ENCODE measurements at places on chromosomes 16 and 17.

DNA sequence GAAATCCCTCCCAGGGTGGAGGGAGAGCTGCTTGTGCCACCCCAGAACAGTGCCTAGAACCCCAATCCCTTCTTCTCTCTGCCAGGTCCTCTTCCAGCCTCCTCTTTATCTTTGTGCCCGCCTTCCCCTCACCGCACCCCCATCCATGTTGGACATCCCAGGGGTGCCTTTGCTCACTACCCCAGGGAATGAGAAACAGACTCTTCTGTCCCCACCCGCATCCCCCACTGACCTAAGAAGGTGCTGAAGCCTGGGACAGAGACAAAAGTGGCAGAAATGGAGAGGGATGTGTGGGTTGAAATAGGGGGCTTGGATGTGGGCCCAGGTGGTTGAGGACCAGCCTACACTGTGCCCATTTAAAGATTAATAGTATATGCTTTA, 17.0 kb downstream of the ALOX15B start:
- DNase-seq = no peak

DNA sequence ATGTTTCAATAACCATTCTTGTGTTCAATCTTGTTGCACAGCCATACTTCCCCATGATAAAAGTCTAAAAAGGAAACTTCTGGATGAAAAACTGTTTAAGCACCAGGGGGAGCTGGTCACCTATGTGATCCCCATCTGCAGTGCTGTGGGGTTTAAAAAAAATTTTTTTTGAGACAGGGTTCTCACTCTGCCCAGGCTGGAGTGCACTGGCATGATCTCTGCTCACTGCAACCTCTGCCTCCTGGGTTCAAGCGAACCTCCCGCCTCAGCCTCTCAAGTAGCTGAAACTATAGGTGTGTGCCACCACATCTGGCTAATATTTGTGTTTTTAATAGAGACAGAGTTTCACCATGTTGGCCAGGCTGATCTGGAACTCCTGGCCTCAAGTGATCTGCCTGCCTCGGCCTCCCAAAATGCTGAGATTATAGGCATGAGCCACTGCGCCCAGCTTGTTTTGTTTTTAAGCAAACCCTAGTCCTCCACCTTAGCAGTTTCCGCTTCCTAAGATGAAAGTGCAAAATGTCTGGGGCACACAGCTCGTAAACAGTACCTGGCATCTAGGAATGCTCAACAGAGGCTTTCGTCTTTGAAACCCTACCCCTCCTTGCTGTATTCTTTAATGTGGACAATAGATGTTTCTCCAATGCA, 25.4 kb downstream of the DNAJA2 start:
- DNase-seq = peak; percentile 16

DNA sequence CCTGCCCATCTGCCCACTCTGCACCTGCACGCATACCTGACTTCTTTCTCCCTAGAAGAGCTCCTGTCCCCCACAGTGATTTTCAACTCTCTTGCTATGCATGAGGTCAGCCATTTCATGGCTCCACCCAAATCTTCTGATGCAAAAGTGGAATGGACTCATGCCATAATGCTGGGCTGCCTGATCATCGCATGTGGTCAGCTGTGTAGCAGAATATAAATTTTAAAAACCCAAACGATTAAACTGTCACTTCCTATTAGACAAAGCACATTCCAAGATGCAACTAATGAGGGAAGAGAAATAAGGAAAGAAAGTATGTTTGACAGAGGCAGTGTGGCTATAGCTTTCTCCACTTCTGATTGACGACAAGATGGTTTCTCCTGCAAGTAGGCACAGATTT, 26.1 kb downstream of the GRIN2A start:
- DNase-seq = no peak

DNA sequence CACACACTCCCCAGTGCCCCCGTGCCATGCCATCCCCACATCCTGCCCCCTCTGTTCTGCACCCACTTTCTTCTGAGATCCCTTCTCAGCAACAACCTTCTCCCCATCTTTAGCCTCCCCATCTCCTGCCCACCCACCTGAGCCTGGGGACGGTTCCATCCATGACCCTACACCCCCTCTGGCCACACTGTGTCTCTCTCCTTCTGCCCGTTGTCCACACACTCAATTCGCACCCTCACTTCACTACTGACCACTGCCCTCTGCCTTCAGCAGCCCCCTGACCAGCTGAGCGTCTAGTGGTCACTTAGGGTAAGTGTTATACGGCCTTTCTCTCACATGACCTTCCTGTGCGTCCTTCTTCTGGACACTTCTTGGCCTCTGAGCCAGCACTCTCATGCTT, 6.1 kb downstream of the ARHGAP27 start:
- no peak for DNase-seq

- no peak for DNase-seq
Observed at GRCh38 chr16:67406111-67406971, 9.9 kb downstream of the ZDHHC1 start.

DNA sequence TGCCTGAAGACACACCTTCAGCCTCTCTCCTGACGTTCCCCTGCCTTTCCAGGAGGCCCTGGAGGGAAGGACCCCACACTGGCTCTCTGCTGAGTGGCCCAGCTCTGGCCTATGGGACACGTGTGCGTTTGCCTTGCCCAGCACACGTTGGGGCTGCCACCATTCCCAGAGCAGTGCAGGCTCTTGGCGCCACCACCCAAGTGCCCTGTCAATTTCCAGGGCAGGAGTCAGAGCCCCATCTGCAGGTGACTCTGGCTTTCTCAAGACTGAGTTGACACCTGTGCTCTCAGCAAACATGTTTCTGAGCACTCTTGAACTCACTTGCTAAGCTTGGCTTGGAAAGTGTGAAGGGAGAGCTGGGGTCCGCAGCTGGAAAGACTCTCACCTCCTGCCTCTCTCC, 4.7 kb upstream of the IRF8 start:
- DNase-seq = no peak

- DNase-seq = no peak
Observed at GRCh38 chr17:50837980-50838954, 2.9 kb downstream of the WFIKKN2 start.

GRCh38 chr17:81828656-81829055, 4.4 kb downstream of the MCRIP1 start:
- no peak for DNase-seq

GRCh38 chr16:84597528-84597896, 20.4 kb downstream of the COTL1 start:
- no peak for DNase-seq

GRCh38 chr16:22926105-22926751, 112.3 kb downstream of the HS3ST2 start:
- no peak for DNase-seq

DNA sequence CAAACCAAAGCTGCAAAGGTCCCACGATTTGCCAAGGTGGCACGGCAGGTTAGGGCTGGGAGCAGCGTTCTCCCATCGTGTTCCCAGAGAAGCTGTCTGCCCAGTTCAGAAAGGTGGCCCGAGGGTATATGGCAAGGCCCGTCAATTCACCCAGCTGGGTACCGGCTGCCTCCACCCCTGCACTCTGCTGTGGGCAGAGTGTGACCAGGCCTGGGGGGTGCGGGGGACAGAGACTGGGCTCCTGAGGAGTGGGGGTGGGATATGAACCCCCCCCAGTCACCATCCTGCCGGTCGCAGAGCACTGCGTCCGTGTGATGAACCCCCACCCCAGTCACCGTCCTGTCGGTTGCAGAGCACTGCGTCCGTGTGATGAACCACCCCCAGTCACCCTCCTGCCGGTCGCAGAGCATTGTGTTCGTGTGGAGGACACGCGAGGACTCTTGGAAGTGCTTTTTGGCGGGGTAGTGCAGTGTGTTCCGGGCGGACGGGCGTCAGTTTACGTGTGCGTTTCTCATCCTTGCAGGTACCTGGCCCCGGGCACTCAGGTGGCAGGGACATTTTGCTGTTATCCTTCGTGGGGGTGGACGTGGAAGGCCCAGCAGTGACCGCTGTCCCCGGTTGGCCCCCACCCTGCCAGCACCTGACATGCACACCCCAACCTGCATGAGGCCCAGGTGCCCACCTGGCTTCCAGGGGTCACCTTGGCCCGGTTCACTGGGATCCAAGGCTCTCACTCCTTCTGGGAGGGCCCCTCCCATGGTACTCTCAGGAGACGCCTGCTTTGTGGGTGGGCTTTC, 2.7 kb upstream of the FASN start:
- DNase-seq = no peak

- no peak for DNase-seq
Observed at GRCh38 chr16:82396509-82396908, 226.5 kb upstream of the MPHOSPH6 start.

- DNase-seq = peak; percentile 79
Observed at GRCh38 chr17:78133971-78134898, 3.7 kb downstream of the TMC8 start.

- DNase-seq = no peak
Observed at GRCh38 chr17:76422860-76423259, 30.1 kb downstream of the UBE2O start.

- DNase-seq = no peak
Observed at GRCh38 chr16:12067714-12068401, 91.3 kb downstream of the SNX29 start.

- no peak for DNase-seq
Observed at GRCh38 chr16:20870122-20870820, 29.9 kb downstream of the DCUN1D3 start.

GRCh38 chr16:65263896-65264295, 142.0 kb upstream of the CDH11 start:
- DNase-seq = no peak

DNA sequence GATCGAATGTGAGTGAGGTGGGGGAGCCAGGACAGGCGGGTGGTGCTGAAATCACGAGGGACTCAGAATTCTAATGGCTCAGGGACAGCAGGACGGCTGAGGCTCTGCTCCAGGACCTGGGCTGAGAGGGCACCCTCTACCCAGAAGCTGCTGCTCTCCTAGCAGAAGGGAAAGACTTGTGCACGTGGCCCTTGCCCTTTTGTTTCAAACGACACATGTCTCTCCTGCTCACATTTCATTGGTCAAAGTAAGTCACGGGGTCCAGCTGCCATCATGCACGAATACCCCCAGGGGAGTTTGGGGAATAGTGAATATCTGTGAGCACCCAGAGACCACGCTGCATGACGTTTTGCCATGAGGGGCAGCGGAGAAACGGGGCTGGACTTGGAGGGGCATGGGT, 73.2 kb downstream of the RTN4RL1 start:
- no peak for DNase-seq

GRCh38 chr16:1343428-1344242, 8.0 kb downstream of the TSR3 start:
- no peak for DNase-seq

Measured in activated CD4-positive, alpha-beta T cell treated with anti-CD3 and anti-CD28 coated beads, Interleukin-2, amount 50 U/mL, for 1 hour (primary cell).